Transverse colon (tissue), 4 donors: ENCODE measurements at places on chromosomes 16 and 17. TPM values are rescaled to one million over a fixed set of nuclear protein-coding genes. Genes with fewer than 3 reads are reported as not detected.

Gene SLC7A6OS
- 18.1 TPM for total RNA-seq

Gene TMEM238L
- total RNA-seq: 66.5 TPM

GRCh38 chr16:89436366-89436765 is 54.0 kb downstream of the ANKRD11 start:
- peaks cover 40% of the 10 kb centered on the region for H3K4me1 ChIP-seq
- H3K4me3 ChIP-seq: no peak overlapping the region
- no peaks in the 10 kb centered on the region for H3K27me3 ChIP-seq

DNA sequence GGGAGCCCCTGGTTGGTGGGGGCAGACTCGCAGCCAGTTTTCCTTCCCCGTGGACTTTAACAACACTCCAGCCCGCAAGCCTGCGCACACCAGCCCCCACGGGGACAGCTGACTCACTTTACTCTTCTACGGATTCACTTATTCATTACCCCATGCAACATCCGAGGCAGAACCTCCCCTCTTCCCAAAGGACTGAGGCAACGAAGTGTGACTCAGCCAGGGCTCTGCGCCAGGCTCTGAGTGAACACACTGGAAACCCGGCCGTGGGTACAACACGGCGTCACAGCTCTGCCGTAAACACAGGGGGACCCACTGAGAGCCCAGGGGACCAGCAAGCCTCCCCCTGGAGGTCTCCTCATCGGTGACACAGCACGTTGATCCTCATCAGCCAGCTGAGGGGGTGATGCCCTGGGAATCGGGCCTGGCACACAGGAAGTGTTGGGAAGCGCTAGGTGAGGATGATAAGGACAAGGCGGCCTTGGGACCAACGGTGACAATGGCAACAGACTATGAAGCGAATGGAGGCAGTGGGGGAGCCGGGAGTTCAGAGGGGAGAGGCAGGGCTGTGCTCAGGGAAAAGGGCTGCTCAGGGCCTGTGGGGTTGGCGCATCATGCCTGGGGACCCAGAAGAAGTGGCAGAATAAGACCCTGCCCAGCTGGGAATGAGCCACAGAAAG is 14.6 kb downstream of the COTL1 start:
- H3K4me3 ChIP-seq: no peak overlapping the region
- peak; percentile 75 for DNase-seq
- H3K36me3 ChIP-seq: no peaks in the 10 kb centered on the region
- H3K4me1 ChIP-seq: peaks cover 63% of the 10 kb centered on the region
- peak overlapping the region; percentile 79 for H3K27ac ChIP-seq

GRCh38 chr16:48277158-48277557 is 29.8 kb upstream of the ABCC11 start:
- H3K27me3 ChIP-seq: no peaks in the 10 kb centered on the region
- H3K27ac ChIP-seq: no peak overlapping the region
- peaks cover 12% of the 10 kb centered on the region for H3K4me1 ChIP-seq

DNA sequence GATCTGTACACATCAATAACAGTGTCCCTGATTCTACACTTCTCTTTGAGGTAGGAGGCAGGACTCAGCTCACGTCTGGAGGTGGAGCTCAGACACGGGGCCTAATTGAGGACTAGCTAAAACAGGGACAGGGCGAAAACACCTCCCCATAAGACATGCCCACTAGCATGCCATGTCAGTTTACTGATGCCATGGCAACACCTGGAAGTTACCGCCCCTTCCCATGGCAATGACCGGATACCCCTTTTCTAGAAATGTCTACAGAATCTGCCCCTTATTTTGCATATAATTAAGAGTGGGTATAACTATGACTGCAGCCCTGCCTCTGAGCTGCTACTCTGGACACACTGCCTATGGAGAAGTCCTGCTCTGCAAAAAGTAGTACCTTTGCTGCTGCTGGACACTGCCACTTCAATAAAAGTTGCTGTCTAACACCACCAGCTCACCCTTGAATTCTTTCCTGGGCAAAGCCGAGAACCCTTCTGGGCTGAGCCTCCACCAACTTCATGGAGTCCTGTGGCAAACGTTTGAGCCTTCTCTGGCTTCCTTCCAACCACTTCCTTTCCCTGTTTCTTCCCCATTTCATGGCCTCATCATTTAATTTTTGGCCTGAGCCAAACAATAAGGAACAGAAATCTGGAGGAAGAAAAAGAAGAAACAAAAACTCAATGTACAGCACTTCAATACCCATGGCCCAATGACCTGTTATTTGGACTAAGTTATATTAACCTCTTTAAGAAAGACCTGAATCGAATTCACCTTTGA is 21.0 kb downstream of the PHB1 start:
- H3K27ac ChIP-seq: no peak overlapping the region
- no peaks in the 10 kb centered on the region for H3K36me3 ChIP-seq
- peaks cover 12% of the 10 kb centered on the region for H3K4me1 ChIP-seq
- H3K4me3 ChIP-seq: no peak overlapping the region
- no peak for DNase-seq

DNA sequence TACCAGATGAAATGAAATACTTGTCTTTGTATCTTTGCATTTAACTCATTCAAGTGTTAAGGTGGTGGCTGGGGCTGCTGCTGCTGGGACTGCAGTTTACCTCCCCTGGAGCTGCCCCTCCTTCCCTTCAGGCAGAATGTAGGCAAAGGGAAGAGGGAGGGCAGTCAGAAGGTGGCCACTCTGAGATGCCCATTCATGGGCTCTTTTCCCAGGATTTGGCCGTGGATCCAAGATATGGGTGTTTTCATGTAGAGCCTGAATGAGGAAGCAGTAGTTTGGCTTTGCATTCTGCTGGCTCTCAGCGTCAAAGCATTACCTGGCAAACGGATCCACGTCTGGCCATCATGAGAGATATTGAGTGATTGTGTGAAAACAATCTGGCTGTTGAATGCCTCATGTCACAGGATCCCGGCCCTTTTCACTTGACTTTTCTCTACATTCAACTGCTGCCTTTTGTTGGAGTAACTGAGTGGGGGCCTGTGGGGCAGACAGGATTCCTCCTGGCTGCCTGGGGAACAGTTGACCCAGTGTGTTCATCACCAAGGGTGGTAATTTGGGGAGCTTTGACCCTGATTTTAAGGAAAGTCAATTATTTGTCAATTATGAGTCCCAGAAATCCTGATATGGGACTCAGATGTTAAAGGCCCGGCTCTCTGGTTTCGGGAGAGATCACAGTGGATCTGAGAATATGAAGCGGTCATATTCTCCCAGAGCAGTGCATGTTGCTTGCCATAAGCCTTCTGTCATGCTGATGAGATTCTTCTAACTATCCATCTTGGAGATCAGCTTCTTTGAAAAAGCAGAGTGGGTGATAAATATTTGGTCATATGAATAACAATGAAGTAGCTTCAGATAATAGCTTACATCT is 236.8 kb downstream of the IRX3 start:
- no peaks in the 10 kb centered on the region for H3K36me3 ChIP-seq
- H3K27me3 ChIP-seq: no peaks in the 10 kb centered on the region
- no peak overlapping the region for H3K4me3 ChIP-seq
- no peak overlapping the region for H3K27ac ChIP-seq
